ENCODE measurements at places on chromosomes 3 and 15.

DNA sequence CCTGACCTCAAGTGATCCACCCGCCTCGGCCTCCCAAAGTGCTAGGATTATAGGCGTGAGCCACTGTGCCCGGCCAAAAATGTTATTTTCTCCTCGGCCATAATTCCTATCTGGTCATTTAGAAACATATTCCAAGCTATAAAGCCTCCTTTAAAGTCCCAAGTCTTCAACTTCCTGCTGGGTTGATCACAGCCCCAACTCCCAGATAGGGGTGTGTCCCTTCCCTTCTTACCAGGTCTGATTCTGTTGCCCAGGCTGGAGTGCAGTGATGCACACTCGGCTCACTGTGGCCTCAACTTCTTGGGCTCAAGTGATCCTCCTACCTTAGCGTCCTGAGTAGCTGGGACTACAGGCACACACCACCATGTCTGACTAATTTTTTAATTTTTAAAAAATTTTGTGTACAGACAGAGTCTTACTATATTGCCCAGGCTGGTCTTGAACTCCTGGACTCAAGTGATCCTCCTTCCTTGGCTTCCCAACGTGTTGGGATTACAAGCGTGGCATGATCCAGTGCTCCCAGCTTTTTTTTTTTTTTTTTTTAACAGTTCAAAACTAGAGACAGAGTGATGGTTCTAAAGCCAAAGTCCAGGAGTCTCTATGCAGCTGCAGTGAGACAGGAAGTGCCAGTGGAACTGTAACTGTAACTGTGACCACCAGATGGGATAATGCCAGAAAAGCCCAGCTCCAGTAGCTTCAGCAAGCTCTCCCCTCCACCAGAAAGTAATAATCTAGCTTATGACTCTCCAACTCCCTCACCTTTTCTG is 8.2 kb upstream of the PRKAR2A start:
- DNase-seq, result no peak

GRCh38 chr3:70554170-70554569 is 241.7 kb upstream of the MDFIC2 start:
- DNase-seq, result no peak

GRCh38 chr3:101939361-101940049 is 90.2 kb downstream of the NFKBIZ start:
- DNase-seq, result no peak

- no peak for DNase-seq
Measured at GRCh38 chr3:20080956-20081554, 40.8 kb downstream of the KAT2B start.

- DNase-seq, result no peak
Measured at GRCh38 chr15:77402740-77403379, 17.0 kb downstream of the PEAK1 start.

DNA sequence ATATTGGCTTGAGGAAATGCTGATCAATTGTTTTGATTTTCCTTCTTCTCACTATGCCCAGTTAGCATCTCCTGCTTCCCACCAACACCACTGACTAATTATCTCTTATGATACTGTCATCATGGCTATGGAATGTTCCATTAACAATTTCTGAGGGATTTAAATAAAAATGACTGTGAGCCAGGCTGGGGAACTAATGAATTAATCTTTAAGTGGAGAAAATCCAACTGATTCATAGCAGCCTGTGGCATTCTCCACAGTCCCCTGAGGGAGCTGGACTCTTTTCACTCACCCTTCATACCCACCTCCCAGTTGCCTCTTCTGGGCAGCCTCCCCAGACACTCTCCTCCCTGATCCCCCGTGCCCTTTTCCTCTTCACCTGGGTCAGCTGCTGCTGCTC is 353.6 kb downstream of the CLSTN2 start:
- no peak for DNase-seq

GRCh38 chr3:12791430-12791829 is 5.0 kb upstream of the CAND2 start:
- no peak for DNase-seq

DNA sequence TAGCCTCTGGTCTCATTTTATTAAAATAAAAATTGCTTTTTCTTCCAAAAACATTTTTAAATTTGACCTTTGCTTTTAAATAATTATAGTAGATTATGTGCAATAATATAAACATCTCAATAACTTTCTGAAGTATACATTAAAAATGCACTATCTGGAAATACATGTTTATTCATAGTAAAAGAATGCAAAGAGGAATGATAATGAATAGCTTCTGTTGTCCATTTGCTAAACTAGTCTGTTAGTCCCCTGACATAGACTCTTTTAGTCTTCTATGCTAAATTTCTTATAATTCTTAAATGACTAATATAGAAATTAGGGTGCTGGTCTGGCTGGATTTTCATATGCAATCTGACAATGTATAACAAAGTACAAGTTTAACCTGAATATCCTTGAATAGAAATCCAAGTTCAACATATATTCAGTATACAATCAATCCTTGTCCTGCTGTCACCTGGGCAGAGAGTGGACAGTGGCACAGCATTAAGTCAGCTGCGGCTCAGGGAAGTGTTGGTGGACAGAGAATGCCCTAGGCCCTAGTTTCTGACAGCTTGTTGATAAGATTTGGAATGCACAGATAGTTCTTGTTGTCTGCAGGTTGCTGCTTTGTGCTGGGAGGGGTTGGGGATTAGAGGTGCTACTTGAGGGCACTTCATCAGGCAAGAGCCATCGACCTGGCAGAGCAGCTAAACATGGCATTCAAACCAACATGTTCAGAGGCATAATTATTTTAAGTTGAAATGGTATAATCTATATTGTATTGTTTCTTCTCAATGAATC is 161.7 kb downstream of the MBNL1 start:
- DNase-seq, result no peak

GRCh38 chr15:70932397-70932796 is 39.8 kb downstream of the LRRC49 start:
- no peak for DNase-seq

DNA sequence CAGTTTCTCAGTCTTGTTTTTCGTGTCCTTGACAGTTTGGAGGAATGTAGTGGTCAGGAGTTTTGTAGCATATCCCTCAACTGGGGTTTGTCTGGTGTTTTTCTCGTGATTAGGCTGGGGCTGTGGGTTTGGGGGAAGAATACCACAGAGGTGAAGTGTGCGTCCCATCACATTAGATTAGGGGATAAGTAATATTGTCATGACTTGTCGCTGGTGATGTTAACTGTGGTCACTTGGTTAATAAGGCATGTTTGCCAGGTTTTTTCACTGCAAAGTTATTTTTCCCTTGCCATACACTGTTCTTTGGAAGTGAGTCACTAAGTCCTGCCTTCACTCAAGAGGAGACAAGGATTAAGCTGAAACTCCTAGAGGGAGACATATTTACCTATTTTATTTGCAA is 39.1 kb downstream of the PAK2 start:
- DNase-seq, result no peak

GRCh38 chr3:182389071-182389815 is 404.1 kb upstream of the ATP11B start:
- DNase-seq, result no peak

DNA sequence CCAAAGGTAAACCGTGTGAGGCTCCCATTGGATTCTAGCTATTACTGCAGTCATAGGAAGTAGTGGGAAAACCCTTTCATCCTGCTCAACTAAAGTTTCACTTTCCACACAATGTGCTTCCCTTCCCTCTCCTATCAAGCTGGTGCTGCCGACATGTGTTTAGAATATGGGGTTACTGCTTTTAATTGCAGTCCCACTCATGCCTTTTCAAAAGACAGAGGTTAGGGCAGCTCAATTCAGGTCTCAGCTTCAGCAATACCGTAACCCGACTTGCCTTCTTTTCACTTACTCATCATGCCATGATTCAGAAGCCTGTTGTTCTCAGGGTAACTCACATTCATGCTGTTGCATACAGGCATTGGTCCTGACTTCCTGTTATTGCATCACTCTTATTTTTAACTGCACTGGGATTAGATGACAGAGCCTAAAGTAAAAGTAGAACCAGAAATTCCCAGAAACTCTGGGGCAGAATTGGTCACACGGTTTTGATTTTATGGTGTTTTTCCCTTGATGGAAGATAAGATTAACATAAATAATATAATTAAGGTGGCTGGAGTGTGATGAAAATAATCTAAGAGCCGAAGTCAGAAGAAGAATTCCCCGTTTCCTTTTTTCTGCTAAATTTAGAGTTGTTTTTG is 45.7 kb downstream of the C2CD4B start:
- DNase-seq, result no peak

DNA sequence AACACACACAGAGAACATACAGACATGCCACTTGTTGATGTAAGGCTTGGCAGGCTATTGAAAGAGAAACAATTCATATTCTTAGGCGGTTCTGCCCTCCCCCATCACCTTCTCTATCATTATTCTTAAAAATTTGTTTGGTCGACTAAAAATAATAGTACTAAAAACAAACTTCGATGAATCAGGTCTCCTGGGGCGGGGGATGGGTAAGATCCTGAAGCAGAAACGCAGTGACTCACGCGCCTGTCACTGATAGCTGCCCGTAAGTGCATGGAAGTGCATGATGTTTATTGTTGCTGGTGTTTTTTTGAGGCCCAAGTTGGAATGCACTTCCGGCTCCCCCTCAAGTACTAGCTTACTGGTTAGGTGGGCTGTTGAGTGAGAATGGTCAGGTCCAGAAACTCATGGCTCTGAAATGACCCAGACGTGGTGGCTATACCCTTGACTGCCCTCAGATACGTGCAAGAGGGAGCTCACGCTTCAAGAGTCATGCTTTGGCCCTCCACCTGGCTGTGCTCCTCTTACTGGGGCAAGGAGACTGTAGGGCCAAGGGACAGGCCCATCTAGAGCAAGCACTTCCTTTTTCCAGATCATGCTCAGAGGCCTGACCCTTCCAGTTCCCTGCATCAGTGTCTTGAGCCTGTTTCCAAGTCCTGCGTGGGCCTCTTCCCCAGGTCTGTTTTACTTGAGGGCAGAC is 10.9 kb downstream of the SMAD3 start:
- no peak for DNase-seq

DNA sequence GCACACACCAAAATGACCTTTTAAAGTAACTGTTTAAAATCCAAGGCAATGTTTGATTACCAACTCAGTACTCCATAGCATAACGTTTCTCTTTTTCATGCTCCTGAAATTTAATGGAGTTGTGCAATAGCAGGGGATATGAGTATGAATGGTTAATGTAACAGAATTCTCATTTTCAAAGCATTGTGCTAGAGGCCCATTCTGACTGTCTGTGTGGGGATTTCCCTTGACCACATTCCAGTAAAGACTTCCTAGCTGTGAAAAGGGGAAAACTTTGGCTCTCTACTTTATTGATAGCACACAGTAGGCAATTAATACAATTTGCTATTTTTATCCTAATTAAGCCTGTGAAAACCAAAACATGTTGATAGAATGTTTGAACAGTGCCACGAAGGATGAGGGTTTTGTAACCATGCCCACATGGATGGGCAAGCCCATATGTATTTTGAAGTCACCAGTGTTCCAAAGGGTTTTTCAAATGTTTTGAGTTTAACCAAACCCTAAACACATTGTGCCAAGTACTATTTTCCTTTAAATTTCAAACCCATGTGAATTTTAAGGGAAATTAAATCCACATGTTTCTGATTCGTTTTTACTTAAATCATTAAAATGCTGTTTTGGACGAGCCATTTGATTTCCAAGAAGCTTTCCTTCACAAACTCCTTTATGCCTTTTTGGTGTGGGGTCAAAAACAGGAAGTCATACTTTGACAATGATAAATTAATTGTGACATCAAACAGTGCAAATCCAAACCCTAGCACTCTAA is 261.2 kb downstream of the SHOX2 start:
- no peak for DNase-seq

DNA sequence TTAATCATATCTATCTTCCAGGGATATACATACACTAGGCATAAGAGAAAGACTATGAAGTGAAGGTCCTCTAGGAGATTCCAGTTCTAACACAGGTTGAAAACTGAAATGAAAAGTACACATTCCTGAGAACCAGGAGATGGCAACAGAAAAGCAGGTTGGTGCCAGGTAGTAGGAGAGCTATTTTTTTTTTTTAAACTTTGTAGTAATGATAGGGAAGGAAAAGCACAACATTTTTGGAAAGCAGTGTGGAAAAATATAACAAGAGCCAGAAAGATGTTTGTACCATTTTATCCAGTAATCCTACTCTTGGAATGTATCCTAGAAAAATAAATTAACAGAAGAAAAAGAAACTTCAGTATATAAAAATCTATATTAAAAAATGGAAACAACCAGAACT is 189.9 kb downstream of the DTWD1 start:
- DNase-seq, result no peak

DNA sequence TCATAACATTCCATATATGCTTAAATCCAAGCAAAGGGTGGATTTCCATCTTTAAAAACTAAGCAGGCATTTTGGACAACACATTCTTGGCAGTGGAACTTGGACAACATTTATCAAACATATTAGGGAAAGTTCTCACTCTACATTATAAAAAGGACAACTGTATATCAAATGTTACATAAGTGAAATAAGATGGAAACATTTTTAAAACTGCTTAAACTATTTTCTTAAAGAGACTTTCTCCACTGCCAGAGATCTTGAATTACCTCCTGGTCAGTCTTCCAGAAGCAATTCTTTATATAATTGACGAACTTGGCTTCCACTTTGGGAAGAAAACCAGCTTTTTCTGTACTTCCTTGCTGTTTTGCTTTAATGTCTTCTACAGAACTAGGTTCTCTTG is 109.3 kb downstream of the NEO1 start:
- DNase-seq, result no peak

DNA sequence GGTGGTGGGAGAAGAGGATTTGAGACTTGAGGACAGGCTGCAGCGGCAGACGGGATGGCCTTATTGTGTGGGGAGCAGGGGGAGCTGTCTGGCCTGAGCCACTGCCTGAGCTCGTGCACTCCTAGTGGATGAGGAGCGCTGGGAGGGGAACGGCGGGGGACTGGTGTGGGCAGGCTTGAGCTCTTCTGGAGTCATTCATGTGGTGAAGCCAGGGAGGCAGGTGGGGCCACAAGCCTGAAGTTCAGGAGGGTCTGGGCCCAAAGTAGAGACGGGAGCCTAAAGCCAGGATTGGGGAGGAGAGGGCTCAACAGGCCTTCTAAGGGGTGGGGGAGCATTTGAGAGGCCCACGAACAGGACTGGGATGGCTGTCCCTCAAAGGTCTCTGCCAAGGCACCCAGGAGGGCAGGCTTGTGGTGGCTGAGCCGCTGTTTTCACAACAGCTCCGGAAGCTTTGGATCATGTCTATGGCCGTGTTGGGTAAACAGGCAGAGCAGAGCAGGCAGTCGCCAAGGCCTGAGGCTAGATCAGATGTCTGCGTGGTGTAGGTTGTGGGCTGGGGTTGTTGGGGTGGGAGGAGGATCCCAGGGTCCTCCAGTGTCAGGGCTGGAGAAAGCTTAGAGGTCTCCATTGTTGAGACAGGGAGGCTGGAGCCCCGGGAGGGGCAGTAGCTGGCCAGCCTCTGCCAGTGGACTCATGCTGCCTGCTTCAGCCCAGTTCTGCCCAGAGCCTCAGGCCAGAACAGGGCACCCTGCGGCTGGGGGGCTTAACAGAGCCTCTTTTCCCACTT is 8.2 kb downstream of the PRKCD start:
- no peak for DNase-seq

- DNase-seq, result no peak
Measured at GRCh38 chr3:194279101-194279500, 72.0 kb downstream of the CPN2 start.

DNA sequence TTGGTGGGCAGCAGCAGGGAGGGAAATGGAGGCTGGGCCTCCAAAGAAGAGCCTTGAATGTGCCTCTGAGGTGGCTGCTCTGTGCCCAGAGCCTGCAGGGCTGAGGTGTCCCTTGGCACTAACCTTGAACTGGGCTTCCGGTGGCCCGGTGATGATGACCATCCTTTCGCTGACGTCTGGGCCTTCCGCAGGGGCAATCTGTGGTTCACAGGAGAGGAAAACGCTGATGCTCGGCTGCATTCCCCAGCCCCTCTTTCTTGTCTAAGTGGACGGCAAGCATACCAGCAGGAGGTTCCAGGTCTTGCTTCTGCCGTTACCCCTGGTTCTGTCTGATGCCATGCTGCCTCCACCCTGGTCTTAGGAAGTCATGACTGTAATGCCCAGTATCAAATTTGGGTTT is 65.9 kb downstream of the SENP2 start:
- DNase-seq, result no peak

Measured in activated naive CD4-positive, alpha-beta T cell (primary cell).